AML-193 (cell line): ENCODE measurements at places on chromosomes 12 and 14.

GRCh38 chr12:53725824-53726223 is 1.4 kb downstream of the CALCOCO1 start:
- DNase-seq = no peak

DNA sequence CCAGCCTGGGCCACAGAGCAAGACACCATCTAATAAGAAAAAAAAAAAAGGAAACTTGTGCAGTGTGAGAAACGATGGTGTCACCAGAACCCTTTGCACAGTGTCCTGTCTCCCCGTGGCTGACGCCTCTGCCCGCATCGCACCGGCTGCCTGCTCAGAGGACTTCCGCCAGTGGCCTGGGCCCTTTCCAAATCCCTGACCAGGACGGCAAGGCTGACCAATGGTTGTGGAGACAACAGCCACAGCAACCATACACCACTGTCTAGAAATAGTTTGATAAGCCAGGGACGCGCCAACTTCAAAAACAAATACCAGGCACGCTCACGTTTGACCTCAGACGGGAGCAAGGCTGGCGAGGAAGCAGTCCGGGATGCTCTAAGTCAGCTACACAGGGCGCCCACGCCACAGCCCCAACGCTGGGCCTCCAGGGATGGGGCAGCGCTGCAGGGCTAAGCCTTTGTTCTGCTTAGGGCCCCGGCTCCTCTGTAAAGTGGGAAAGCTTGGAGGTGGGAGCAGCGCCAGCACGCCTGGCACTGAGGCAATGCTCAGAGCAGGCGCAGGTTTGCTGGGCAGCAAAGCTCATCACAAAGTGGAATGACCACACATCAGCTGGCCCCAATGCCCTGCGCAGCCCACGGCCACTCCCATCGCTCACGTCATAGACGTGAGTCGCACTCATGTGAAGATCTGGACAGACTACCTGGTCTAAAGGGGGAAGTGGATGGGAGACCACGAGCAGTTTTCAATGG is 12.5 kb downstream of the PGAM5 start:
- no peak for DNase-seq

- DNase-seq = no peak
Measured at GRCh38 chr12:25328072-25328712, 77.5 kb upstream of the KRAS start.

DNA sequence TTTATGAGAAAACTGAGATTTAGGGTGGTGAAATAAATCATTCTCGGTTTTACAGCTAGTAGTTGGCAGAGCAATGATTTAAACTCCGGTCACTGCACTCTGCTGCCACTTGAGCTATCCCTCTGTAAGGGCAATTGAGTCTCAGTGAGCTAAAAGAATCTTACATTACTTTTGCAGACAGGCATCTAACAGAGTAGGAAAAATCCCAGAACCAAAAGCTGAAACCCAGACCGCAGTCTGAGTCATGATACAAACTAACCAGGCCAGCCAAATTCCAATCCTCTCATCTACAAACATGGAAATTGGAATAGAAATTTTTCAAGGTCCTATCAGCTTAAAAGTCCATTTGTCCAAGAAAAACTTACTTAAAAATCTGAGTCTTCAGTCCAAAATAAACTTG is 73.7 kb downstream of the ANKS1B start:
- DNase-seq = no peak

GRCh38 chr12:111758120-111758561 is 8.6 kb upstream of the ALDH2 start:
- no peak for DNase-seq

- no peak for DNase-seq
Measured at GRCh38 chr12:104281636-104282035, 21.9 kb upstream of the EID3 start.

GRCh38 chr12:1580526-1580925 is 13.9 kb downstream of the FBXL14 start:
- no peak for DNase-seq

GRCh38 chr12:810671-811415 is 58.5 kb downstream of the WNK1 start:
- DNase-seq = no peak

DNA sequence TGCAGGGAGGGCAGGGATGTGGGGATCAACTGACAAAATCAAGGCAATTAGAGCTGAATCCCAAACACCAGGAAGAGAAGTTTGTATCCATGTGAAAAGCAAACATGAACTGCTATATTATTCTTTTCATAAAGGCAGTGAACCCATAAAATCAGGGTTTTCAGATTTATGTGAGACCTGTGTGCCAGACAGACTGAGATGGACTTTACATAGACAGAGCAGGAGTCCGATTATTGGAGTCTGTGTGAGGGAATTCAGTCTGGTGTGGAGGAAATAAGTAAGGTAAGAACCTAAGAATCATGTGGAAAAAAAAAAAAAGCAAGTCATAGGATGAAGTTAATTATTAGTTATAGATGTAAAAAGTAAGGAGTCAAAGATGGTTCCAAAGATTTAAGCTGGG is 45.1 kb upstream of the SYCP3 start:
- DNase-seq = no peak

DNA sequence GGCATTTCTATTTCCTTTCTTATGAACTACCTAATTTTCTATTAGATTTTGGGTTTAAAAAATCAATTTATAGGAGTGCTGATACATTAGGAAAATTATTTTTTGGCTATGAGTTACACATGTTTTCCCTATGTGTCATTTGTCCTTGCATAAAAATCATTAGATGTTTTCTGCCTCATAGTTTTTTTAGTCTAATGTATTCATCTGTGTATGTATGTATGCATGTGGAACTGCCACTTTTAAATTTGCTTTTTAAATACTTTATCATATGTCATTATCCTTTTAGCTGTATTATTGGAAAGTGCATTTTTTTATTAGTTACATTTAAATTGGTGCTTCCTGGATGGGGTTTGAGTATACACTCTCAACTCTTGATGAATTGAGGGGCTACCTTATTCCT is 78.7 kb upstream of the CEP83 start:
- no peak for DNase-seq

DNA sequence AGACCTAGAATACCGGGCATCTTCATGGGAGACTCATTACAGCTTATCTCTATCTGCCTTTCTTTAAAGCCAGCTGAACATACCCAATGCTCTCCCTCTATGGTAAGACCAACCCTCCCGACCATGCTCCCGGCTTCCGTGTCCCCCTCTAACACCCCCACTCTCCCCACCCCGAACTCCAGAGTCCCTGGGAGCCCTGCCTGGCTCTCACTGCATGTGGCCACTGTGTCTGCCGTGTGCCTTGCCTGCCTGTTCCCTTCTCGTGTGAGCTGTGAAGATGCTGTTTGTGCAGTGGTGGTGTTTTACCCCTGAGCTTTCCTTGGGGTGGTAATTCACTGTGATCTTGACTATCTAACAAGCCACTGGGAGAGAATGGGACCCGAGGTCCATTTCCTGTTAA is 146.4 kb upstream of the FKBP4 start:
- no peak for DNase-seq

DNA sequence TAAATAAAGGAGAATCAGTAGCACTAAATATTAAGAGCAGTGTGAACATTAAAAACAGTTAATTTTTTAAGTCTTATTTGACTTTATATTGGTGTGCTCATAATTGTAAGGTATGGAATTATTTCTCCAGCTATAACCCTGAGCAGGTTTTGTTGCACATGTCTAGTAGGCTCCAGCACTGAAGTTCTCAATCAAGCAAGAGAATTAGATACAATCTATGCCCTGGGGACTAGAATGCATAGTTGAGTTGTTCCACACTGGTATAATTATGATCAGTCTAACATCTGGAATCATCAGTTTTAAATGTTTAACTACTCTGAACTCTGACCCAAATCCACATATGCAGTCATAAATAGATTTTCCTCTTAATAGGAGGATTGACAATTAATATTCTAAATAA is 257.8 kb upstream of the ARHGAP5 start:
- DNase-seq = no peak

DNA sequence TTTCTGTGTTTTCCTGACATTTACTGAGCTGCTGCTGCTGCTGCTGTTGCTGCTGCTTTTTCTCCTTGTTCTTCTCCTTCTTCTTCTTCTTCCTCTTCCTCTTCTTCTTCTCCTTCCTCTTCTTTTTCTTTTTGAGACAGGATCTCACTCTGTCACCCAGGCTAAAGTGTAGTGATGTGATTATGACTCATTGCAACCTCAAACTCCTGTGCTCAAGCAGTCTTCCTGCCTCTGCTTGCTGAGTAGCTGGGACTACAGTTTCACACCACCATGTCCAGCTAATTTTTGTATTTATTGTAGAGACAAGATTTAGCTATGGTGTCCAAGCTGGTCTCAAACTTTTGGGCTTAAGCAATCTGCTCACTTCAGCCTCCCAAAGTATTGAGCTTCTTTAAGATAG is 95.8 kb downstream of the TMTC3 start:
- DNase-seq = no peak

- no peak for DNase-seq
Measured at GRCh38 chr14:35786856-35787255, 22.2 kb downstream of the RALGAPA1 start.

- DNase-seq = no peak
Measured at GRCh38 chr12:76255692-76256091, 92.5 kb downstream of the BBS10 start.

- no peak for DNase-seq
Measured at GRCh38 chr14:62409626-62410300, 635.5 kb downstream of the KCNH5 start.

- DNase-seq = peak; percentile 39
Measured at GRCh38 chr14:74502236-74503019, 8.9 kb downstream of the ISCA2 start.

DNA sequence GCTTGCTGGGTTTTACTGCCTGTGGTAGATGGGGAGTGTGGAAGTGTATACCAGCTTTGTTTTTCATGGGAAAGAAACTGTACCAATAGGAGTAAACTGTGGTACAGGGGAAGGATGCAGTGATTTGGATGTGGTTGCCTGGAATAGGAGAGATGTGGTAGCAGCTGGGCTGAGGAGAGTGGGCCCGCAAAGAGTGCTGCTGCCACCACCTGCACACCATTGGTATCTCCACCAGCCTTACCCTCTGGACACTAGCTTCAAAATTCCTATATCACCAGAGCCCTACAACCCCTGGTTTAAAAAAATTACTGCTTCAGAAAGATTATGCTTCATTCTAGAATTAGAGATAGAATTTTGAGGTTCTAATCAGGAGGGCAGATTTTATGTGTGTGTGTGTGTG is 53.6 kb downstream of the AKAP6 start:
- DNase-seq = no peak

DNA sequence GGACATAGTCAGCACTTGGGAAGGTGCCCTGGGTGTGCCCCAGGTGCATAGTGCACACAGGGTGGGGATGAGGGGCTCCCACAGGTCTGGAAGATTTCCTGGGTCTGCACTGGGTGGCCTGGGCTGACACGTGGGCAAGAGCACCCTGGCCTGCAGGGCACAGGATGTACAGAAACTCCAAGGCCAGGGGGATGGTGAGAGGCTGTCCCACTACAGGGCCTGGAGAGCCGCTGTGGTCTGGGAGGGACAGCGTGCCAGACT is 35.8 kb upstream of the PPP1R13B start:
- no peak for DNase-seq

DNA sequence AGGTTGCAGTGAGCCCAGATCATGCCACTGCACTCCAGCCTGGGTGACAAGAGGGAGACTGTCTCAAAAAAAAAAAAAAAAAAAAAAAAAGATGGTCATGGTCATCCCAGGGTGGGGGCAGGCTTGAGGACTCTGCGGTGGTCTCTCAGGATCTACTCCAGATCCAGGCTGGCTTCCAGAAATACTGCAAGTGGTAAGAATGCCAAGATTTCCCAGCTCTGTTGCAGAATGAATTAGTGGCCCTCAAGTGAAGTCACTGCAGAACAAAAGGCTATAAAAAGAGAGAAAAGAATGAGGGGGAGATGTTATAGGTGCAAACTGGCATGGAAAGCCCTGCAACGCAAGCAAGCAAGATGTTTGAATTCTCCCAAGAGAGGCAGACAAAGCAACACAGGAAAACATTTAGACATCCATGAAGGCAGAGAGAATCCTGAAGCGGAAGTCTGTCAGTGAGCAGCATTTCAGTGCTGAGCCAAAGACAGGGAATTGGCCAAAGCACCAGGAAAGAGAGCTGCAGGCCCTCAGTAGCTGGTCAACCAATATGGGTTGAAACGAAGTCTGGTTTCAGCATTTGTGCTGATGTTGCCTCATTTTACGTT is 31.9 kb upstream of the ETFBKMT start:
- no peak for DNase-seq

- DNase-seq = no peak
Measured at GRCh38 chr14:67260965-67261364, 19.7 kb downstream of the PALS1 start.

GRCh38 chr14:66652525-66653106 is 144.7 kb downstream of the GPHN start:
- no peak for DNase-seq

DNA sequence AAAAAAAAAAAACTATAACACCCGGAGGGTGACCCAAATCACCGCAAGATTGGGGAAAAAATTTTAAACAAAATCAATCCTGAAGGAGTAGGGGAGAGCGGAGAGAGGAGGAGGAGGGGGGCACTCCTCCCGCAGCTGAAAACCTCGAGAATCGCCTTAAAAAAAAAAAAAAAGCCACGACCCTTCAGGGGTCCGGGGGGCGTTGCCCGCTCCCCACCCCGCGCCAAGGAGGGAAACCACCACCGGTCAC is 254 bp downstream of the GTF2A1 start:
- DNase-seq = no peak

GRCh38 chr12:128583453-128583852 is 240.3 kb downstream of the SLC15A4 start:
- DNase-seq = no peak

GRCh38 chr12:52692254-52692653 is 11.1 kb downstream of the KRT77 start:
- DNase-seq = no peak

DNA sequence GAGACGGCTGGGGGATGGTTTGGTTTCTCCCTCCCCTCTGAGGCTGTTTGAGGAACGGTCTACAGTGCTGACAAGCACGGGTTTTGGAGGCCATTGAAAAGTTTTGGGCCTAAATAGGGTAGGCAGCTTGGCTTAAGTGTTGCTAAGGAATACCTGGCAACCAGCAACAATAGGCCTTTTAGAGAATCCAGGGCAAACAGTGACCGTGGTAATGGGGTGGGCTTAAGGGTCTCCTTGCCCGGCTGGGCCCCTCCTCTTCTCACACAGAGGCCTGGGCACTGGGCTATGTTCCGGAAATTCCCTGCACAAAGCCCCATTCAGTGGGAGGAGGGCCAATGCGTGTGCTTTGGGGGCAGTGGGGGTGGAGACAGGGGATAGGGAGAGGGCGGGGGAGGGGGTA is 55.4 kb downstream of the ASCL1 start:
- no peak for DNase-seq

GRCh38 chr12:122872815-122873361 is 23.0 kb downstream of the VPS37B start:
- no peak for DNase-seq

GRCh38 chr12:42704340-42704739 is 114.8 kb upstream of the PRICKLE1 start:
- no peak for DNase-seq
